Testis (tissue), 5 donors: ENCODE measurements at places on chromosomes 2 and 18. TPM values are rescaled to one million over a fixed set of nuclear protein-coding genes. Genes with fewer than 3 reads are reported as not detected.

The MYCN gene
- polyA plus RNA-seq, result 8.1 TPM

The TMEM247 gene
- 59.4 TPM for polyA plus RNA-seq

The CDH2 gene
- 98.6 TPM for polyA plus RNA-seq

The ALLC gene
- 35.1 TPM for polyA plus RNA-seq

The ELAC1 gene
- 13.4 TPM for polyA plus RNA-seq

The IGFBP5 gene
- 228 TPM for polyA plus RNA-seq

The PLGLB1 gene
- polyA plus RNA-seq, result 1.1 TPM

The MRPL33 gene
- 204 TPM for polyA plus RNA-seq

The ANKRD12 gene
- polyA plus RNA-seq, result 4.5 TPM

The PLGLB2 gene
- polyA plus RNA-seq, result not detected

The CD207 gene
- 1.5 TPM for polyA plus RNA-seq

The MRO gene
- polyA plus RNA-seq, result 92.8 TPM
